ENCODE measurements at places on chromosomes 2 and 18. TPM values are rescaled to one million over a fixed set of nuclear protein-coding genes. Genes with fewer than 3 reads are reported as not detected.

- no peak for DNase-seq
Measured at GRCh38 chr2:241261628-241262027, 53.8 kb downstream of the HDLBP start.

DNA sequence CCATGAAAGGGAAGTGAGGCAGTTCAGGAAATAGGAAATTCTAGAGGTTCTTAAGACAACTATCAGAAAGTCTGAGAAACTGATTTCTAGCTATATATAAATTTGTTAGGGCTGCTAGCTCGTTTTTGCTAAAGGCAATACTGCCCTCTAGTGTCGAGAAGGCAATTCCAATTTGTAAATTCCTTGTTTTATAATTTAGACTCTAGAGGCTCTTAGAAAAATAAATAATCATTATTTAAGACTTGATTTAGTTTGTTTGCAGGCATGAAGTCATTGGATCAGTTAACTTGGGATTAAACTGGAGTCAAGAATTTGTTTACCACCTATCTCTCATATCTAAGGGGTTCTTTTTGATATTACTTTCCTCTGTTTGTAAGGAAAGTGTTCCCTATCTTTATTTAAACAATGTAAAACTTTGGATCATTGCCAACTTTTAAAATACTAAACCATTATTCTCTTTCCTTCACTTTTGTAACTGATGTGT, 66.2 kb downstream of the ACVR2A start:
- peak; percentile 69 for DNase-seq

GRCh38 chr2:166610180-166610912, 116.3 kb upstream of the SCN7A start:
- peak; percentile 72 for DNase-seq

Gene DYSF
- 10.2 TPM for total RNA-seq

Gene IFIH1
- total RNA-seq: 16.1 TPM

Gene TUBB8B
- not detected for total RNA-seq

Gene LDAH
- 28.2 TPM for total RNA-seq

Gene SIX3
- total RNA-seq: not detected

All from renal cortical epithelial cell (primary cell).